ENCODE measurements at places on chromosomes 7 and 10. TPM values are rescaled to one million over a fixed set of nuclear protein-coding genes. Genes with fewer than 3 reads are reported as not detected.

Gene ASB15
- not detected for total RNA-seq

Gene LGI1
- total RNA-seq = not detected

Gene AOC1
- total RNA-seq = not detected

Gene AOAH
- total RNA-seq = 0.51 TPM

Gene OR2A14
- total RNA-seq = not detected

DNA sequence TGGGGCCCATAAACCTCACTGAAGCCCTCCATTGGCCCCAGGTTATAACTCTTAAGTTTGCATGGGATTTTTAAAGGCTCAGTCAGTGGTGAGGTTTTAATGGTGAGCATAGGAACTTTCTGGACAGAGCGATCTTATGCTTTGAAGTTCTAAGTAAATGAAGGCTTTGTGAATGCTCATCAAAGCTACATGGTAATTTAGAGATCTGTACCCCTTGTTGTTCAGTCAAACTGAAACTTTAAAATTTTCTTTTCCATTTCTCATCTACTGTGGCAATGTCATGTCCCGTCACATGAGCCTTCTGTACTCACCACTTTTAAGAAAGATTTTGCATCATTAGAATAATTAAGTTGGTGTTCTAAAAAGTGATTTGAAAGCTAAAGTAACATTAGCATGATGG lies 39.9 kb downstream of the CHN2 start:
- DNase-seq = no peak

GRCh38 chr7:50315739-50316671 lies 11.5 kb downstream of the IKZF1 start:
- DNase-seq = no peak

DNA sequence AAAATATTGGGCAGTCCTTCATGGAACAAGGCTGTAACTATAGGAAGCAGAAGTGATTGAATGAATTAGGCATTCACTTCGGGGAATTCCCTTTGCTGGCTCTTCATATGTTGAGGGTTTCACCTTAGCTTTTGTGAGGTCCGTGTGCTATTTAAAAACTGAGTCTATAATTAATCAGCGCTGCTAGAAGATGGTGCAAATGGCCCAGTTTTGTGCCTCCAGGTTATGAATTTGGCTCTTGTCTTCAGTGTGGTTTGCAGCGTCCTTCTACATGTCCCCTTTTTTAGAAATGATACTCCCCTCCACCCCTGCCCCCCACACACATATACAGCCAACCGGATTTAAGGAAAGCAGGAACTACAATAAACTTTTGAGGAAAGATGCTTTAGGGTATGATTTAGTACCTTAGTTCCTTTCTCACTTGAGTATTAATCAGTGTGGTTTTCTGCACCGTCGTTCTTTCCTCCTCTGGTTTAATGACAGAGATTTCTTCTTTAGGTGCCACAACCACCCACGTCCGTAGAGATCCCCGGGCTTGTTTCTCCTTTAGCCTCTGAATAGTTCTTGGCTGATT lies 110.6 kb upstream of the SAMD8 start:
- DNase-seq = no peak

GRCh38 chr7:19463581-19463980 lies 245.3 kb downstream of the POLR1F start:
- DNase-seq = no peak

DNA sequence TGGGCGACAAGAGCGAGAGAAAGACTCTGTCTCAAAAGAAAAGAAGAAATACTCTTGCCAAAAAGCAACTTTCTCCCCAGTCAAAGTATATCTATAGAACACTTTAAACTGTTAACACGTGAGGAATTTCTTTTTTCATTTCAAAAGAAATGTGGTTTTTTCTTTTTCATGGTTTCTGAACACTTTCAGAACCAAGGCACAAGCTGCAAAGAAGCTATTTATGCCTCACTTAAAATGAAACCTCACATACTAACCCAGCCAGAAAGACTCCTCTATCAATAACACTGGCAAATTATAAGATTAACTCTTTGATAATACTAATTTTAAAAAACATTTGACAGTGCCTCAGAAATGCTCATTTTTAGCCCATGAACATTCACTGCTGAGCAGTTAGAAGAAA lies 20.9 kb downstream of the TBX20 start:
- DNase-seq = no peak

GRCh38 chr10:117461766-117462423 lies 80.7 kb upstream of the EMX2 start:
- DNase-seq = no peak

GRCh38 chr10:34868589-34868988 lies 53.5 kb upstream of the PARD3 start:
- DNase-seq = no peak

DNA sequence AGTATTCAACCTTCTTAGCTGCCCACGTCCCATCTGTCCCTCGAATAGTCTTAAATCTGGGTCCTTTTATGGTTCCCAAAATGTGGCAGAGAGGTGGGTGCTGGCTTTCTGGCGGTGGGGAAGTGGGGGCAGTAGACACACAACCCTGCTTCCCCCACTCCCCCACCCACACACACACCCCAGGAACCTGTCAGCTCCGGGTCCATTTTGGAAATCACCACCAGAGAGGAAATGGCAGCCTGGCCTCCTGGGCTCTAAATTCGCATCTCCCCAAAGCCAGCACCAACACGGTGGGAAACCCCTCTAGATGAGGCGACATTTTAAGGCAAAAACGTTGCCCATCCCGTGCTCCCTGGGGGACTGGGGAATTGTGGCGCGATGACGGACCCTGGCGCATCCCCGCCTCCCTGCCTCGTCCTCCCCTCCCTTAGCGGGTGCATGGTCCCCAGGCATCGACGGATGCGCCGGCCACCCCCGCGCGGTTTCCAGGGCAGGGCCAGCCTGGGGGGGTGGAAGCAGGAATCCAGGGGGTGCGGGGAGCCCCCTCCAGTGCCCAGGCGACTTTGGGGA lies 702 bp downstream of the TMEM130 start:
- no peak for DNase-seq

- no peak for DNase-seq
Observed at GRCh38 chr10:132689721-132690360, 96.1 kb downstream of the NKX6-2 start.

- no peak for DNase-seq
Observed at GRCh38 chr7:55493408-55493807, 78.9 kb downstream of the VOPP1 start.

DNA sequence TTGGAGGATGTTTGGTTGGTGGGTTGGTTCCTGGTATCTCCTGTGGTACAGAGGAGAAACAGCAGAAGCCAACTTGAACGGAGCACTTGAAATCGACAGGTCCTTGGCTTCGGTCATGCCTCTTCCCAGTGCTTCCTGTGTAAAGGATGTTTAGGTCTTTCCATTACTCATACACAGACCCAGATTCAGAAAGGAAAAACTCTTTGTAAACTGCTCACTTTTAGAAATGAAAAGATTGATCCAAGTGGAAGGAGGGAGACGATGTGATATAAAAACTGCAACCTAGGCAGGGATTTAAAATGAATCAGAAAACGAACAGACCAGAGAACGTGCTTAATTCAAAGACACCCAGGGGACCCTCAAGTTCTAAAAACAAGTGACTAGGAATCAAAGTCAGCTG lies 338.4 kb downstream of the GALNT17 start:
- DNase-seq = no peak

DNA sequence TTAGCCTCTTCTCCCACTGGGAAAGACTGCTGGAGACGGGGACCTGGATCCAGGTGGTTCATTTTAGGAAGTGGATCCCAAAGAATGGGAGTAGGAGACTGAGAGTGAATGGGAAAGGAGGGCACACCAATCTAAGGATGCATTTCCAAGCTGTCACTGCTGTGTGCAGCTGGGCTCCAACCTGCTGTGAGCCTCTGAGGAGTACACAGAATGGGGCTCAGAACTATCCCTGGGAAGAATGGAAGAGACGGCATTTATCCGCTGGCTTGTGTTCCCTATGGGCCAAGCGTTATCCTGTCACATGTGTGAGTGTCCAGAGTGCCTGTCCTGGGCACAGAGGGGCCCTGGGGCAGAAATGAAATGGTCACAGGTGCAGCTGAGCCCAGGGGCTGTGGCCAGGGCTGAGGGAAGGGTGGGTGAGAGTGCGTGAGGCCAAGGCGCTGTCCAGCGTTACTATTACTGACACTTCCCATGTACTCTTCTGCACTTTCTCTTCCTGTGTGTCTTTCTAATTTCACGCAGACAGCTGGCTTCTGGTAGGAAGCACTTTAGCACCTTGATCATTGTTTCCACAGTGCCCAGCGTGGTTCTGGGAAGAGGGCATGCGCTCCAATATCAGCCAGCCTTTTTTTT lies 35.4 kb upstream of the PODXL start:
- DNase-seq = no peak

DNA sequence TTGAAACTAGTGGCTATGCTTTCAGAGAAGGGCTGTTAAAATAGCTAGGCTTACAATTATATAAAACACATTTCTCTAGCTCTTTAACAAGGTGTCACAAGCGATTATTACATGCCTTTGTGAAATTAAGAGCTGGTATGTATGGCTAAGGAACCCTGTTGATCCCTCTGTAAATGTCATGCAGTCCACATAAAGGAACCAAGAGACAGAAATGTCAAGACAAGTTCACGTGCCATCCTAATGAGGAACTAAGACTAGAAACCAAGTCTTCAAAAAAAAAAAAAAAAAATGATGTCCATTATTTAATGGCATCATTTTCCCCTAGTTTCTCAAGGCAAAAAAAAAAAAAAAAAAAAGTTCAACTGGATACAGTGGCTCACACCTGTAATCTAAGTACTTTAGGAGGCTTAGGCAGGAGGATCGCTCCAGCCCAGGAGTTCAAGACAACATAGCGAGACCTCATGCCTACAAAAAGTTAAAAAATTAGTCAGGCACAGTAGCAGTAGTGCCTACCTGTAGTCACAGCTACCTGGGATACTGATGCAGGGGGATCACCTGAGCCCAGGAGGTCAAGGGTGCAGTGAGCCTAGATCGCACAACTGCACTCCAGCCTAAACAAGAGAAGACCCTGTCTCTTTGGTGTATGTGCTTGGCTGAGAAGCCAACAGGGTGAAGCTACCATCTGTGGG lies 63.4 kb downstream of the SRPK2 start:
- no peak for DNase-seq

DNA sequence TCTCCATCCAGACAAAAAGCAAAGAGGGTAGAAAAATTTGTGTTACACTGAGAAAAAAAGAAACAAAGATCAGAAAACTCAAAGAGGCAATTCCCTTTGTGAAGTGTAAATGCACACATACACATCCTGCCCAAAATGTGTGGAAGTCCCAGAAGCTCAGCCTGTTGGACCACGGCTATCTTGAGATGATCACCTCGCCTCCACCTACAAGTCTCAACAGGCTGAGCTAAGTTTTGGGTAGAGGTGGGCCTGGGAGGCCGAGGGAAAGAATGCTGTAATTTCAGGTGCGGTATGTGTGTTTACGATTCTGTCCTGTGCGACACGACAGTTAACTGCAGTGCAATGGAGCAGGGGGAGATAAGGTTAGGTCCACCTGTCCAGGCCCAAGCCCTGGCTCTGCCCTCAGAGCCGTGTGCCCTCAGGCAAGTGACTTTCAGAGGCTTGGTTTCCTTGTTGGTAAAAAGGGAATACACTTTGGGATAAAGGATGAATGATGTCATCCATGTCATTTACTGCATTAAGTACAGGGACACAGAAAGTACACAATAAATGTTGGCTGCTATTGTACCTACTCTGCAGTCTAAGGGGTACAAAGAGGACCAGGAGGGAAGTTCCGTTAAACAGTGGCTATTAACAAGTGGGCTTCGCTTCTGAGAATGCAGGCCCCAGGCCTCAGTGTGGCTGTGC lies 67.3 kb downstream of the AFAP1L2 start:
- no peak for DNase-seq

DNA sequence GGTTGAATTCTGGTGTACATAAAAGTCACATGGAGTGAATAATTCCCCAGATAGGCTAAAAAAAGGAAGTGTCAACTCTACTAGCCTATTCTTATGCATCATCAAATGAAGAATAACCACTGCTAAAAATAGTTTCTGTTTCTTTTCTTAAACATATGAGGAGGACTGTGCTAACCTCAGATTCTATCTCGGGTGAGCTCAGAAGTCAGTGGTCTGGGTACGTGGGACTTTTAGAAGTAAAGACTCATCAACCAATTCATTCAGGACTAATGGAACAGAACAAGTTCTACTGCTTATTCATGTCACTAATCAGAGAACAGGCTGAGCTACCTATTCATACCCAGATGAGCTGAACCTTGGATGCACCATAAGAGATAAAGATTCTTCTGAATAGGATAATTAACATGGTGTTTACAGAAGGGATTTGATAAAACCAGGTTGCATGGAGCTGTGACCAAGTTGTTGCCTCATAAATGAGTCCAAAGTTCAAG lies 9.5 kb upstream of the ASAH2 start:
- no peak for DNase-seq

DNA sequence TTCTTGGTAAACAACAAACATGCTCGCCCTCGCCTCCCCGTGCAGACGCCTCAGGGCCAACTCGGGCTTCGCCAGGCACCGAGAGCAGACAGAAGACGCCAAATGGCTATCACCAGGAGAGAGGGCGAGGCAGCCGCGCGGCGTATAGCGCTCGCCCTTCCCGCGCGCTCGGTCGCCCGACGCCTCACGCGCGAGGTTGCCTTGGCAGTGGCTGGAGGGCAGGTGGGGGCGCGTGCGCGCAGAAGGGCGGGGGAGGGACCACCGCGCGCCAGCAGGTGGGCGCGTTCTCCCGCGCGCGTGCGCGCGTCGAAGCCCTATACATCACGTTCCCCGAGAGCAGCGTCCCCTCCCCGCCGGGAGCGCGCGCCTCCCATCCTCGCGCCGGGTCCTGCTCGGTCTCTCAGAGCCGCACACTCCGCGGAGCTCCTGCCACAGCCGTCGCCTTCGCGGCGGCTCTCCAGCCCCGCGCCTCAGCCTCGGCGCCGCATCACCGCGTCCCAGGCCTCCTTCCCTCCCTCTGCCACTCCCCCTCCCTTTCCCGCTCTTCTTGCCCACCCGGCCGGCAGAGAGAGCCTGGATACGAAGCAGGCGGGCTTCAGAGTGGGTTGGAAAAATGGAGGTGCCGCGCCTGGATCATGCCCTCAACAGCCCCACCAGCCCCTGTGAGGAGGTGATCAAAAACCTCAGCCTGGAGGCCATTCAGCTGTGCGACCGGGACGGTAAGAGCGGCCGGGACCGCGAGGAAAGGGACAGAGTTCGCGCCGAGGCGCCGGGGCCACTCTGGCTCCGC lies at the start of gene PHYHIPL:
Gene PHYHIPL, plus strand, starts transcription at position 403 of the 790 bp plus-strand sequence. Its CDS starts 211 bp downstream, at position 614.
- DNase-seq = no peak

GRCh38 chr7:94741179-94741578 lies 85.2 kb upstream of the SGCE start:
- peak; percentile 14 for DNase-seq

DNA sequence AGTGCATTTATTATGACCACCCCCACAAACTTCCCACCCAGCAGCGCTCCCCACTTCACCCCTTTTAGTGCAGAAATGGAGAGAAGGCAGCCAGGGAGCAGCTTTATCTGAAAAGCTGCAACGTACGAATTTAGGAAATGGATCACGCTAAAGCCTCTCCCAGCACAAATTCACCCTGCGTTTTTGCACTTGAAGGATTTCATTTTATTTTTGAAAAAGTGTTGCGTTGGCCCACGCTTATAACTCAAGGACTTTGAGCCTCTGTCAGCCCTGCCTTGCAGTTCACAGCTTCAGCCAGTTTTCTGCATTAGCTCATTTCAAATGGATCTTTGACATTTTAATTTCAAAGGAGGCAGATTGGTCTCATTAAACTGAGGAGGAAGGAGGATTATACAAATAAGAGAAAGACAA lies 556.1 kb downstream of the KCNMA1 start:
- no peak for DNase-seq
